ENCODE measurements at places on chromosomes 12 and 14. TPM values are rescaled to one million over a fixed set of nuclear protein-coding genes. Genes with fewer than 3 reads are reported as not detected.

Gene GDF3
- 0.26 TPM for total RNA-seq

Gene STON2
- total RNA-seq = 20.8 TPM

GRCh38 chr12:99138393-99138792, 493.3 kb downstream of the APAF1 start:
- no peak for DNase-seq

- DNase-seq = no peak
These were observed 9.4 kb upstream of the TCHP start for GRCh38 chr12:109890620-109891170.

Gene PEBP1
- 216 TPM for total RNA-seq

GRCh38 chr12:40986001-40986400, 202.1 kb upstream of the PDZRN4 start:
- DNase-seq = no peak

Gene OTOGL
- total RNA-seq = not detected

GRCh38 chr14:77181603-77182437, at the start of gene TMEM63C:
Gene TMEM63C, plus strand, starts transcription at chr14:77181798. Its CDS starts 37,016 bp downstream, at chr14:77218814.
- DNase-seq = no peak

- no peak for DNase-seq
These were observed 8.7 kb downstream of the CFAP251 start for GRCh38 chr12:121926874-121927706.

- DNase-seq = no peak
These were observed 146.4 kb upstream of the KRR1 start for GRCh38 chr12:75657831-75658230.

DNA sequence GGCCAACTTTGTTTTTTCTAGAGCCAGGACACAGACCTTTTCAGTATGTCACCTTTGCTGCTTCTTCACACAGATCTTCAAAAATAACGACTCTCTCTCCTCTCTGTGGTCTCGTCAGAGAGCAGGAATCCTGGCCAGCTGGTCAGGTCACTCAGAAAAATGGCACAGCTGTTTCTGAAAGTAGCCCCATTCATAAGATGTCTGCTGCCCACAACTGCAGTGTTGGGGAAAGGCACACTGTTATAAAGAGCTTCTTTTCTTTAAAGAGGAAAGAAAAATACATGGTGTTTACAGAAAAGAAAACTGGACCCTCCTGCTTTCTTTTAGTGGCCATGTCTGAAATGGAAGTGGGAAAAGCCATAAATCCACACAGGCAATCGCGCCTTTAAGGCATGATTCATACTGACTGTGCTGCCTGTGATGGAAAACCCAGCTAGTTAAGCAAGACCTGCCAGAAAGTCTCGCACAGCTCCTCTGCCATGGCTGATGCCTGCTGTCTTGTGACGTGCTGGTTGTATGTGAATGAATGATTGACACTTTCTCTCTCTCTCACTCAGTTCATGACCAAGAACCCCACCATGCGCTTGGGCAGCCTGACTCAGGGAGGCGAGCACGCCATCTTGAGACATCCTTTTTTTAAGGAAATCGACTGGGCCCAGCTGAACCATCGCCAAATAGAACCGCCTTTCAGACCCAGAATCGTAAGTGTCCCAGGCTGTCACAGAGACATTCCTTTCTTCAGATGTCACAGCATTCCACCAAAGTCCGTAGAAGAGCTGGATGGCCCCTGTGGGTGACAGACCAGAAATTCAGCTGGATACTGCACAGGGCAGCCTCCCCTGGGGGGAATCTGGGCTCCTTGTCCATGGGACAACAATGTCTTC, 147.9 kb upstream of the HIF1A start:
- DNase-seq = no peak

- peak; percentile 90 for DNase-seq
These were observed 178.6 kb downstream of the ADGRD1 start for GRCh38 chr12:131132118-131132892.

DNA sequence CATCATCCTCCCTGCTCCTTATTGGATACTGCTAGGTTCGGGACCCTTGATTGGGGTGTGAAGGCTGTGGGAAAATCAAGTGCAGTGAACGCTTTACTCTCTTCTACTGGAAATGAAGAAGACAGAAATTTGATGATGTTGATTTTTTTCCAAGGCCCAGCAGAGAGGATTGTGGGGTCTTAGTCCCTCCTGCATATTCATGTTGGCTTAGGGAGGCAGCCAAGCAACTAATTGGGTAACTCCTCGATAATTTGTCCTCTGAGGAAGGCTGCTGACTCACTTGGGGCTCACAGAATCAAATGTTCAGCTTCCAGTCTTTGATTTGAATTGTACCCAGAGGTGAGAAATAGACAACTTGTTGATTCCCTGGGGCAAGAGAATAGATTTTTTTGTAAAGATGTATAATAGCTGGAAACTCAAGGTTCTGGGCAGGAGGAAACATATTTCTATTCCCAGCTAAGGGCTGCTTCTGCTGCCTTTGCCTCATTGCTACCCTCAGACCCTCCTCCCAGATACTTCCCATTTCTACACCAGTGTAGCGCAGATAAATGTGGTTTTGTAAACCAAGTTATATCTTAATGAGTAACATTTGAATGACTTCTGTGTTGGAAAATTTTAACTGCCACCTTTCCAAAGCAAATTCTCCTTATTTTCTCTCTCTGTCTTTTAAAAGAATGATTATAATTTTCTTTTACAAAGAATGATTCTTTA, 21.7 kb downstream of the NEUROD4 start:
- DNase-seq = no peak

DNA sequence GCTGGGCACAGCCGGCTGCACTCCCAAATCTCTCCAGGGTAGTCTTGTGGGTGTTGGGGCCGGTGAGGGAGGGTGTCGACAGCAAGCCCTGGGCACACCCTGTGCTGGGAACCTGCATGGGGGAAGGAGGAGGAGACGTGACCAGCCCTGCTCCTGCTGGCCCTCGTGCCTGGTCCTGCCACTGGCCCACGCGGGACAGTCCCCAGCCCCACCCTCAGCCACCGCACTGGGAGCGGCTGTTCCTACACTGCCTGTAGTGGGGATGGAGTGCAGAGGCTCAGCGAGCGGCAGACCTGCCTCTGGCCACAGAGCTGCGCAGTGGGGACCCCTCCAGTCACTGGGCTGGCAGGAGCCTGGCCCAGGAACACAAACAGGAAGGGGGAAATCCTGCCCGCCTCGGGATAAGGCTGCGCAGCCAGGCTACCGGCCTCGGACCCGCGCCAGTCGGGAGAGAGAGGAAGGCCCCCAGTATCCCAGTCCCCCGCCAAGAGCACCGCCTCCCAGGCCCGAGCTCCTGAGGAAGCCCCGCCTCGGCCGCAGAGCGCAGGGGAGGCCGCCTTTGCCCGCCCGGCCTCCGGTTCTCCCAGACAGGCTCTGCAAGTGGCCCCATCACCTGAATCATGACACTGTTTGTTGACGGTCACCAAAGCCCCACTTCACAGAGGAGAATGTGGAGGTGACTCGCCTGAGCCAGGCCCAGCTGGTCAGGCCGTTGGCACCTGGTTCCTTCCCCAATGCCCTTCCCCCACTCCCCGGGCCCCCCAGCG, 10.6 kb downstream of the AHNAK2 start:
- DNase-seq = no peak

DNA sequence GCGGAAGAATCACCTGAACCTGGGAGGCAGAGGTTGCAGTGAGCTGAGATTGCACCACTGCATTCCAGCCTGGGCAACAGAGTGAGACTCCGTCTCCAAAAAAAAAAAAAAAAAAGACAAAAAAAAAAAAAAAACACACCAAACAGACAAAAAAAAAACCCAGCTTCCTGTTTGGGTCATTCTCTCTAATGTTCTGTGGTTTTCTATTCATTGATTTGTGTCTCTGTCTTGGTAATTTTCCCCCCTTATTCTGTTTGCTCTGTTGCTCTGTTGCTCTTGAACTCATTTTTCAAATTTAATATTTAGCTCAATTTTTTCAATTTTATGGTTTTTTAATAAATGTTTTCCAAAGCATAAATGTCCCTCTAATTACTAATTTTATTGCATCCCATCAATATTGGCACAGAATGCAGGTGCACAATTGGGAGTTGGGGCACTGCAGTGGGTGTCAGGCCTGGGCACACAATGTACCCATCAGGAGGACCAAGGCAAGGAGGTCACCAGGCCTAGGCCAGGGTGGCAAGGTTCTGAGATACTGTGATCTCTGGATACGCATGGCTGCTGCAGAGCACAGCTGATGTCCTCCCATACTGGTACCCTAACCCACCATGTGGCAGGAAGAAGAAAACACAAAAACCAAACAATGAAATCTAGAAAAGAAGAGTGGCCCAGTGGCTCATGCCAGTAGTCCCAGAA, 8.0 kb upstream of the GNPTAB start:
- DNase-seq = no peak

DNA sequence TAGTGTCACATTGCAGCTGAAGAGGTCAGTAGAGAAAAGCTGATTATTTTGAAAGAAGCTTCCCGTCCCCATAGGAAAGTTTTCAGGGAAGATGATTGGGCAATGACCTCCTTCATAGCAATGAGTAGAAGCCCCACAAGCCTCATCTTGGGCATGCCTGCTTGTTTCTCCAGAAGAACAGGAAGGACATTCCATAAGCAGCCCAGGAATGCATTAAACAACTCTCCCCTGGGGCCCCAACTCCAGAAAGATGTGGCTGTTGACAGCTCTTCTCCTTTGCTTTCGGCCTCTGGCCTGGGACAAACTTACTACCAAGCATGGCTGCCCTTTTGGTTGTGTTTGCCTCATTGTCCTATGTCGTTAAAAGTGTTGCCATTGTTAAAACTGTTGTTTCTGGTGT, 5.7 kb upstream of the VDR start:
- no peak for DNase-seq

GRCh38 chr14:54788701-54789100, 113.9 kb downstream of the GCH1 start:
- DNase-seq = peak; percentile 72

Gene RNF212B
- not detected for total RNA-seq

DNA sequence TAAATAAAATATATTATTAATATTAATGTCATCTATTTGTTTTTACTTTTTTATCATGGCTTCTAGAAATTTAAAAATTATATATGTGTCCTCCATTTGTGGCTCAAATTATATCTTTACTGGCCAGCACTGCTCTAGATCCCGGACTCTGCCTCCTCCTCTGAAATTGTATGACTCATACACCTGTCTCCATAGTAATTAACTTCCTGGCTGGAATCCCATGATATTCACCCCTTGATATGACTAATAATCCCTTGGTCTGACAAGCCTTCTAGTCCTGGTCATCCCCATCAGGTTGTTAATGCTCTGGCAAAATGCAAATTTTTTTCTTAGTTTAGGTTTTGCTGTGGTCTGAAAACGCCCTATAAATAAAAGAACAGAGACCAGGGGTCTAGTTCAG, 116.2 kb downstream of the BMP4 start:
- no peak for DNase-seq

DNA sequence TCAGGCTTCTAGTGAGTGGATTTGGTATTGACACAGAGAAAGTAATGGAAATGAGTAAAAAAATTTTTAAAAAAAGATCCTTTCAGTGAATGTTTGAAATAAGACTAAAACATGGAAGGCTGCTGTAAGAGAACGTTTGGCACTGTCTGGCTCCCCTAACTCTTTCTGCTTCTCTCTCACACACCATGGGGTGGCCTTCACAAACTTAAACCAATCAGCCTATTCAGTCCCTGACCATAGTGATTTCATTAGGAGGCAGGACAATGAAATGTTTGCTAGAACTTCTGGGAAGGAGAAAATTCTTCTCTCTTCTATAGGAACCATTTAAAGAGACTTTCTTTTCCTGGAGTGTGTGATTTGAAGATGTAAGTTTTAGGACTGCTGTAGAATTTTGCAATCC, 84.2 kb upstream of the GRIN2B start:
- no peak for DNase-seq

Gene TAPBPL
- 13.0 TPM for total RNA-seq

DNA sequence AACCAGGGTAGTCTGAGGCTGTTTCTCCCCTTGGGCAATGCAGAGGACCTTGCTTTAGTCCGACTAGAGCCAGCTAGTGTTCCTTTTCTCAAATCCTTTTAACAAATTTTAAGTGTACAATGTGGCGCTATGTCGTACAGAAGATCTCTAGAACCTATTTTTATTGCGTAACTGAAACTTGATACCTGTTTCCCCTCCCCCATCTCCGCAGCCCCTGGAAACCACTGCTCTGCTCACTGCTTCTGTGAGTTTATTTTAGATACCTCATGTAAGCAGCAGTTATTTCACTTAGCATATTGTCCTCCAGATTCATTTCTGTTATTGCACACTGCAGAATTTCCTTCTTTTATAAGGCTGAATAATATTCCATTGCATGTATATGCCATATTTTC, 1092.3 kb downstream of the AACS start:
- DNase-seq = no peak

DNA sequence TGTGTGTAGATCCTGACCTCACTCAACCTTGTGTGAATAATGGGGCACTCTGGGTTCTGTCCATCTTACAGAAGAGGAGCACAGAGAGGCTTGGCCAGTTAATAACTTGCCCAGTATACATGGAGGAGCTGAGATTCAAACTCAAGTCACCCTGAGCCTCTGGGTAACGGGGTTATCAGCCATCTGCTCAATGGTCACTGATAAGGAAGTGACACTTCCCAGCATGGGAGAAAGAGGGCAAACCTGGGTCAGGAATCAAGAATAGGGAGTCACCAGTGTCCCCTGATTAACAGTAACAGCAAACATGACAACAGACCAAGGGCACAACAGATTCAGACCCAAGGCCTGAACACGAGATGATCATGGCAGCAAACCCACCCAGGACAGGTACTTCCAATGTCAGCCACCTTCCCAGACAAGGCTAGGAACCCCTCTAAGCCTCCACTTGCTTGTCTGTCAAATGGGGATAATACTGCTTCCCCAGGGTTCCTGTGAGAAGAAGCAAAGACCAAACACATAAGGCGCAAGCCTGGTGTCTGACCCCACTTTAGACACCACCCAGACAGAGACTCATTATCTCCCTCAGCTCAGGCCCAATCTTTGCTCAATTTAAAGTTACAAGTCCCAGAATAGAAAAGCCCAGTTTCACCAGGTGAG, 3.6 kb downstream of the CCDC85C start:
- DNase-seq = no peak

Gene CCDC198
- total RNA-seq = not detected

Gene DACT1
- 3.7 TPM for total RNA-seq

DNA sequence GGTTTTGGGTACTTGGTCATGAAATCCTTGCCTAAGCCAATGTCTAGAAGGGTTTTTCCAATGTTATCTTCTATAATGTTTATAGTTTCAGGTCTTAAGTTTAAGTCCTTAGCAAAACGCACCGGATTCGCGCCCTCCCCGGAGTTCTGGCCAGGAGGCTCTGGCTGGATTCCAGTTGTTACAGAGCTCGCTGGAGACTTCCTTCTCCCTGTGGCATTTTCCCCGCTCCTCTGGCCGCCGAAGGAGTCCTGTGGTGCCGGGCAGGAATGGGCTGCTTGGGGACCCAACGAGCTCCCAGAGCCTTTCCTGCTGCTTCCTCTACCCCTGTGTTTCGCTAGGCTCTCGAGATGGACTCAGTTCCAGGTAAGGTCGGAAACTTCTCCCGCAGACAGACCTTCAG, 335.9 kb downstream of the AEBP2 start:
- DNase-seq = no peak

DNA sequence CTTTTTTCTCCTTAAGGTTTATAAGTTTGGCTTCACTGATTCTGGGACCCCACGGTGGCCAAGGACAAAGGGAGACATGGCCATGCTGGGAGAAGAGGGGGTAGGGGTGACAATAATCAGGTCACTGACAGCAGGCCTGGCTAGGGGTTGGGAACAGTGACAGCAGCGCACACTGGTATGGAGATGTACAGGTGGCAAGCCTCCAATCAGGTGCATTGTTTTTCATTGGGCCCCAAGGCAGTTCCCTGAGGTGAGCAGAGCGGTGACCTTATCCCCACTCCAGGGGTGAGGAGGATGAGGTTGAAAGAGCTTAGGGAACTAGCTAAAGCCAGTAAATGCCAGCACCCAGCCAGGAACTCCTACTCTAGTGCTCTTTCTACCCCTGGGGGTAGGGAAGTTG, 1.4 kb downstream of the SYNDIG1L start:
- DNase-seq = no peak

Data from mesenteric fat pad (tissue), 1 donor.